ENCODE measurements at places on chromosomes 5 and 9.

GRCh38 chr9:122206118-122207046, 22.4 kb downstream of the LHX6 start:
- DNase-seq: no peak

GRCh38 chr5:102664616-102665335, 90.3 kb upstream of the PAM start:
- DNase-seq: no peak

DNA sequence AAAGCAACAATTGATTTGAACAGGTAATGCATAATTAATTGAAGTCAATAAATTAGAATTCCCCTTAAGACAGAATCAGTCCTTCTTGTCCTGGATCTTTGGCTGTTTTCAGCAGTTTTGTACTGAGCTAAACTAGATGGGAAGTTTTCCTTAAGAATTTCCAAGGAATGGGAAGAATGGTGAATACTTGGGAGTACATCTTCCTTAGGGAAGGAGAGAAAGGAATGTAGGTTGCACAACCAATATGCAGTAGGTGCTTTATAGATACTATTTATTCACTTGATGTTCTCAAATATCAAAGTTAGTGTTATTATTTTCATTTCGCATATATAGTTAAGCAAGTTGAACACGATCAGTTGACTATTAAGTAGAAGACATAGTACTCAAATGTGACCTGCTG, 183.5 kb upstream of the MAP1B start:
- no peak for DNase-seq

DNA sequence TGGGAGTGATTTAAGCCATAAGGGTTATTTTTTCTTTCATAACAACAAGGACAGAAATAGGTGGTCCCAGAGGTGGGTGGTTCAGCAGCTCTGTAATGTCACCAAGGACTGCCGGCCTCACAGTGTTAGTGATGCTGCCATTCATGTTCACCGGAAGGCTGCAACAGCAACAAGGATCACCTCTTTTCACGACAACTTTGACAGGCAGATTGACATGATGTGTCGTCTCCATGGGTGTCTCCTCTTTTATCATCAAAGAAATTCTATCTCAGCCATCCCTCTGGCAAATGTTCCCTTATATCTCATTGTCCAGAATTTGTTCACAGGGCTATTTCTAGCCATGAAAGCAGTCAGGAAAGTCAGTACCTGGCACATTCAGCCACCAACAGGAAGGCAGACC, 231.5 kb downstream of the SH3GL2 start:
- DNase-seq: no peak

GRCh38 chr5:90873033-90873517, 314.5 kb downstream of the ADGRV1 start:
- no peak for DNase-seq

- DNase-seq: no peak
Observed at GRCh38 chr9:112086627-112087026, 88.5 kb downstream of the SUSD1 start.

DNA sequence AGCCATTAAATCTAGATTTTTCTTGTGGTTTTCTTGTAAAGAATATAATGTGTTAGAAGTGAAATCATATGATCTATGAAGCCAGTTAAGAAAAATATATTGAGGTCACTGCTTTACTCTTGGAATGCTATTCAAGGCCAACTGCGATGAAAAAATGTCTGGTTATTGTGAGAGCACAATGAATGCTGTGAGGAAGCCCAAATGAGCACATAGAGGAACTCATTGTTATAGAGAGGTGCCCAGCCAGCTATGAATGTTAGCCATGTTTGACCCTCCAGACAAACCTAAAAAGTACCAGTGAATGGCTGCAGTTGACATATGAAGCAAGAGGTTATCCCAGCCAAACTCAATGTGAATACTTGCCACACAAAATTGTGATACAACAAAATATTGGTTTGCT, 359.8 kb upstream of the FAM174A start:
- no peak for DNase-seq

GRCh38 chr9:108978205-108978604, 35.1 kb downstream of the CTNNAL1 start:
- no peak for DNase-seq

DNA sequence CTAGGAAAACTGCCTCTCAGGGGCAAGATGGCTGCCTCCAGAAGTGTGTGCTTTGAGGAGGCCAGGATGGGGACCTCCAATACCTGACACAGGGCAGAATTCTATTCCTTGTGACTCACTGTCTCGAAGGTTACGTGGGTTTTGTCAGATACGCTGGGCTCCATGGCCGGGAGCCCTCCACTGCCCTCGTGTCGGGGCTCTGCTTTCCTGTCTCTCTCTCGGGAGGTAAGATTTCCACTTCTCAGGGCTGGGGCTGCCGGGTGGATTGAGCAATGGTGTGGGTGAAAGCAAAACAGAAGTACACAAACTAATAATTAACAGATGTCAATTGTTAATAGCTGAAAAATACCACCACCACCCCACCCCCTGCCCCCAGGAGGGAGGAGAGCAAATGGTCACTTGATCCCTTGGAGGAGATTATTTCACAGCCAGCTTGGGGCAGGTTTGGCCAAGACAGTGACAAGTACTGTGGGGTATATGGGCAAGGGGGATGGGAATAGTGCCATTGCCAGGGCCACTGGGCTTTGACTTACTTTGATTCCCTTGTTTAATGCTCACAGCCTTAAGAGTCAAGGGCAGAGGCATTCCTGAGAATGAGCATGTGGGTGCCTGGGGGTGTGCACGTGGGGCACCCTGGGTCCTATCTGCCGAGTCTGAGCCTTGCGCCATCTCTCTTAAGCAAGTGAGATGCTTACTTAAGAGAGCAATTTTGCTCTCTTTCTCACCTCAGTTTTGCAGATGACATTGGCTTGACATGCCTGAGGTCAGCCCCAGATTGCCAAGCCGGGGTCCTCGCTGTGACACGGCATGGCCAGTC, 28.8 kb upstream of the DAB2IP start:
- DNase-seq: no peak

- DNase-seq: no peak
Observed at GRCh38 chr5:98827161-98827560, 53.7 kb downstream of the RGMB start.

GRCh38 chr5:28374492-28374967, 1336.1 kb upstream of the CDH9 start:
- DNase-seq: no peak

- no peak for DNase-seq
Observed at GRCh38 chr9:35563791-35564197, 41.3 kb upstream of the TESK1 start.

DNA sequence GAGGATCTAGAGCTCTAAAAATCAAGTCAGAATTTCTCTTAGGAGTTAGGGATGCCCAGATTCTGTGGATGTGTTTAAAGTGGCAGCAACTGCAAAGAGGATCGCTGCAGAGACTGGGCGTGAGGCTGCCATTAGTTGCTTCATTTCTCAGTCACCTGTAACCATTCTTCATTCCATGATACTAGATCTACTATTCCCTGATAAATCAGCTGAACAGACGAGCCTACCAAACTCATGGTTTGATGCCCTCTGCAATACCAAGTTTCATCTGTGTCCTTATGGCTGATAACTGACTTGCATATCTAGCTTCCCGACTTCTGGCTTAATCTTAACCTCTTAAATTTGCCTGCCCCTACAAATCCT, 33.3 kb downstream of the UBE2R2 start:
- no peak for DNase-seq

- no peak for DNase-seq
Observed at GRCh38 chr5:6467591-6467990, 18.9 kb downstream of the UBE2QL1 start.

GRCh38 chr5:10789726-10790125, 28.7 kb upstream of the DAP start:
- DNase-seq: no peak

DNA sequence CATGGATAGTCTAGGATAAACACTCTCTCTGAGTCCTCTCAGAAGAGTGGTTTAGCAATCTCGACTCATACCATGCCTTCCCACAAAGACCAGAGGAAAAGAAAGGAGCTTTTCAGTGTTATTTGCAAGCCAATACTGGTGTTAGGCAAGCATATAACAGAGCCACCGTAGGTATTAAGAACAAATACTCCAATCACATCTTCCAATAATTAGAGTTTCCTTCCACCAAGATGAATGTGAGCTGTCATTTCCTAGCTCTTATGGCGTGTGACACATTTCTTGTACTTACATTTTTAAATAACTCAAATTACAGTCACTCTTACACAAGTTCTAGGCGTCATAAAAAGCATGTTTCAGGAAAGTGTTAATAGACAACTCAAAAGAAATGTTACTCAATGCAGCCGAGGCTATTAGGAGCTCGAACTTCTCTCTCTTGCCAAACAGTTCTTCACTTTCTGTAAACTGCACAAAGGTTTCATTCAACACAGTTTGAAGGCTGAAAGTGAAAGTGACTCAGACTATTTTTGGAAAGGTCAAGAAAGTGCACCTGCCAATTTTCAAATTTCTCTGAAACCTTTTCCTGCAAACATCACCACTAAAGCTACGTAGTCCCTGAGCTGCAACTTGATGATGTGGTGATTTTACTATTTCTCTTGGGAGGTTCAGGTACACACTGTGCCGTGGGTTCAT, 153.8 kb downstream of the AUH start:
- DNase-seq: no peak
